ENCODE measurements at places on chromosomes 6 and 20. TPM values are rescaled to one million over a fixed set of nuclear protein-coding genes. Genes with fewer than 3 reads are reported as not detected.
A peak's percentile ranks its signal among the peaks of the same experiment; 100 is the strongest.

DNA sequence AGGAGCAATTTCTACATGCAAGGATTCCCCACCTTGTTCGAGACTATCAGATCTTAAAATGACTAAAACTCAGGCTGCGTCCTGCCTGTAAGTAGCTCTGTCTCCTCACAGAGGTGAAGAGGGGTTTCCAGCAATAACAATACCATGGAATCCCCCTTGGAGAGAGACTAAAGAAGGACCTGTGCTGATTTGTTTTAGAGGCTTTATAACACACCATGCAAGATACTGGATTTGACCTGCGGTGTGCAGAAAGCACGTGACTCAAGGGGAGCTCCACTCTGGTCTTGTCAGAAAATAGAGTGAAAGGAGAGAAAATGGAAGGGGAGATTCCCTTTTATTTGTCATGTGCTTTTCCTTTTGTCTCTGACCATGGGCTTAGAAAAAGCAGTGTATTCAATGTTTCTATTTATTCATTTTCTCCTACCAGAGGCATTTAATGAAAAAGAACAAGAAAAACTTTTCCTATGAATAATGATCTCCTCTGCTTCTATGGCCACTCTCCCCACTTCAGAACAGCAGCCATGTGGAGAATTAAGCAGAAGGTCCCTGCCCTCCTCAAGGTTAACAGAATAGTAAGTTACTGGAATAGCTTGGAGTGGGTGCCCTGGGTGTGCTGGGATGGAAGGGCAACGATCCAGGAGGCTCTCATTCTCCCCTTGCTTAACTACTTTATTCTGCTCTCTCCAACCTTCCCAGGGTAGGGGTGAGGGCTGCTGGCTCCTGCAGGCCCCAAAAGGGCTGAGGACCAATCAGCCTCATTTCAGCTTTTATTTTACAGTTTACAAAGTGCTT is 19.2 kb upstream of the MRPS10 start:
- no peaks in the 10 kb centered on the region for H3K27me3 ChIP-seq
- no peaks in the 10 kb centered on the region for H3K4me1 ChIP-seq
- peaks cover 9% of the 10 kb centered on the region for H3K36me3 ChIP-seq
- no peak overlapping the region for H3K27ac ChIP-seq
- no peak overlapping the region for H3K4me3 ChIP-seq

GRIK2 gene
- polyA plus RNA-seq, result 1.8 TPM

C20orf141 gene
- polyA plus RNA-seq, result not detected

CDC25B gene
- 32.4 TPM for polyA plus RNA-seq

GRCh38 chr6:44247338-44248302 is 719 bp downstream of the HSP90AB1 start:
- peak overlapping the region; percentile 95 for H3K27ac ChIP-seq
- no peaks in the 10 kb centered on the region for H3K27me3 ChIP-seq
- peaks cover 15% of the 10 kb centered on the region for H3K4me1 ChIP-seq
- peaks cover 43% of the 10 kb centered on the region for H3K36me3 ChIP-seq
- H3K4me3 ChIP-seq, result peak overlapping the region; percentile 100

- H3K4me1 ChIP-seq, result no peaks in the 10 kb centered on the region
- H3K27me3 ChIP-seq, result no peaks in the 10 kb centered on the region
- no peak for DNase-seq
- H3K27ac ChIP-seq, result no peak overlapping the region
- no peak overlapping the region for H3K4me3 ChIP-seq
- no peaks in the 10 kb centered on the region for H3K36me3 ChIP-seq
Observed at GRCh38 chr6:69022993-69023392, 387.9 kb downstream of the ADGRB3 start.

DNA sequence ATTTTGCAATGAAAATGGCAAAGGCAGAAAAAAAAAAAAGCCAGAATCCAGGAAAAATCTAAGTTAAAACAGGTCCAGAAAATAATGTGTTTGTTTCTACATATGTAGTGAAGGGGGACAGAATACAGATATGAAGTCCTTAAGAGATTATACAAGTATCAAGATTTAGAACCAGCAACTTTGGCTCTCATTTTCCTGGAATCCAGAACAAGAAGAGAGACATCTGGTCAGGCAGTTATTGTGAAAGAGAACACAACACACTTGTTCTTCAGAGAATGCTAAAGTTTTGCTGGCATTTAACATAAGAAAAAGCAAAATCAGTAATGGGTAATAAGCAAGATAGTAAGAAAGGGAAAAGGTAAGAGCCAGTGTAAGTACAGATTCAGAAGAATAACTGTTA is 21.1 kb downstream of the BAG2 start:
- no peak overlapping the region for H3K27ac ChIP-seq
- H3K36me3 ChIP-seq, result peaks cover 20% of the 10 kb centered on the region
- no peaks in the 10 kb centered on the region for H3K4me1 ChIP-seq
- no peak for DNase-seq

GRCh38 chr20:20664795-20665589 is 47.5 kb downstream of the RALGAPA2 start:
- no peak for DNase-seq
- no peaks in the 10 kb centered on the region for H3K4me1 ChIP-seq
- no peak overlapping the region for H3K27ac ChIP-seq
- no peak overlapping the region for H3K4me3 ChIP-seq

DNA sequence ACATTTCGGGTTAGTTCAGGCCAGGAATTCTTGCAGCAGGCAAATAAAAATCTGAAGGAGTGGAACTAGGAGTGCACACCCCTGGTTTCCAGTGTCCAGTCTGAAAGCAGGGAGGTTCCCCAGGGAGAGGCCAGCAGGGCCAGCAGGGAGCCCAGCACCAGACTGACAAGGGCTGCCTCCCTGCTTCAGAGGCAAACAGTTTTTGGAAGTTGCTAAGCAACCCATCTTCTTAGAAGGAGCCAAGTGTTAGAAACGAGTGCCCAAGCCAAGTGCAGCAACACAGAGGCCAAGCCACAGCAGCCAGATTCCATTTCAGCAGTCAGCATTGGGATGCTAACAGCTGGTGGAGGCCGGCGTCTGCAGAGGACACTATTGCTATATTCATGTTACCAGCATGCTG is 179.1 kb downstream of the SYNDIG1 start:
- no peak overlapping the region for H3K4me3 ChIP-seq
- H3K27ac ChIP-seq, result no peak overlapping the region
- H3K4me1 ChIP-seq, result no peaks in the 10 kb centered on the region
- no peaks in the 10 kb centered on the region for H3K36me3 ChIP-seq
- DNase-seq, result no peak

OXT gene
- polyA plus RNA-seq, result not detected

SULF2 gene
- polyA plus RNA-seq, result 29.0 TPM

SLC44A4 gene
- 7.1 TPM for polyA plus RNA-seq

- H3K4me1 ChIP-seq, result peaks cover 5% of the 10 kb centered on the region
- H3K27me3 ChIP-seq, result peaks cover 21% of the 10 kb centered on the region
- no peak overlapping the region for H3K4me3 ChIP-seq
- H3K27ac ChIP-seq, result no peak overlapping the region
- no peaks in the 10 kb centered on the region for H3K36me3 ChIP-seq
- no peak for DNase-seq
Observed at GRCh38 chr20:22453244-22454080, 130.9 kb downstream of the FOXA2 start.

- DNase-seq, result peak; percentile 74
- H3K27me3 ChIP-seq, result no peaks in the 10 kb centered on the region
- H3K36me3 ChIP-seq, result no peaks in the 10 kb centered on the region
- no peak overlapping the region for H3K4me3 ChIP-seq
- H3K4me1 ChIP-seq, result no peaks in the 10 kb centered on the region
Observed at GRCh38 chr6:116010790-116011401, 49.8 kb downstream of the FRK start.

- no peak overlapping the region for H3K4me3 ChIP-seq
- no peak overlapping the region for H3K27ac ChIP-seq
- no peaks in the 10 kb centered on the region for H3K36me3 ChIP-seq
- H3K4me1 ChIP-seq, result no peaks in the 10 kb centered on the region
Observed at GRCh38 chr6:127686084-127686483, 109.1 kb downstream of the C6orf58 start.

RIPOR3 gene
- 5.6 TPM for polyA plus RNA-seq

DNA sequence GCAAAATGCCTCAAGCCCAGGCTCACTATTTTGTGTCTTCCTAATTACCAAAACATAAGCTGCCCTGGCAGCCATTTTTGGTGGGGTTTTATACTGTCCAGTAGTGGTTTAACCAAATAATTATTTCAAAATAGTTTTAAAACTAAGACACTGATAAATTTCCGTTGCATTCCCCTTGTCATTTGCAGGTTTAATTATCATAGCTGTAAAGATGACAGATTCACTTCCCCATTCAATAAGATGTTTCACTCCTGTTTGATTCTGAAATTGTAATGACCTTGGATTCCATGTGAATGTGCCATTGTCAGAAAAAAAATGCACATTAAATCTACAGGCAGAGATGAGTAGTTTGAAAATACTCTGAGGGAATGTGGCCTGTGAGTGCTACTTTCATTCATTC is 172.0 kb downstream of the COL9A1 start:
- no peak for DNase-seq
- H3K27me3 ChIP-seq, result no peaks in the 10 kb centered on the region
- no peaks in the 10 kb centered on the region for H3K36me3 ChIP-seq
- no peak overlapping the region for H3K4me3 ChIP-seq

DNA sequence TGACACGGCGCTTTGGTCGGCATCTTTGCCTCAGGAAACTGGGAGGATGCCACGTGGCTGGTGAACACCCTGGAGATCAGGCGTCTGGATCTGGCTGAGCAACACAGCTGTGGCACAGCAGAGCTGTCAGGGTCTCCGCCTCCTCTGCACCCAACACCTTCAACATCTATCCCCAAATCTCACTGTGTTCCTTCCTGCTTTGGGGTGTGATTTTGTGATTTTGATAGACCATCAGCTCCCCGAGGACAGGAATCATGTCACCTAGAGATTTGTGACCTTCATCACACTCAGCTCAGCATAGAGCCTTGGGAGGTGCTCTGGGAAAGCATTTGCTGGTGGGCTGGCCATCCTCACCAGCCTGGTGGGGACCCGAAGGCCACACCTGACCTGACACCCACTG is 203.7 kb upstream of the FOXQ1 start:
- DNase-seq, result no peak
- no peak overlapping the region for H3K4me3 ChIP-seq
- peaks cover 56% of the 10 kb centered on the region for H3K27me3 ChIP-seq
- H3K27ac ChIP-seq, result no peak overlapping the region
- no peaks in the 10 kb centered on the region for H3K36me3 ChIP-seq
- H3K4me1 ChIP-seq, result no peaks in the 10 kb centered on the region

LPIN3 gene
- 5.1 TPM for polyA plus RNA-seq

GRCh38 chr20:11375966-11376365 is 541.7 kb upstream of the BTBD3 start:
- no peak overlapping the region for H3K27ac ChIP-seq
- H3K4me3 ChIP-seq, result no peak overlapping the region
- H3K27me3 ChIP-seq, result no peaks in the 10 kb centered on the region

DNA sequence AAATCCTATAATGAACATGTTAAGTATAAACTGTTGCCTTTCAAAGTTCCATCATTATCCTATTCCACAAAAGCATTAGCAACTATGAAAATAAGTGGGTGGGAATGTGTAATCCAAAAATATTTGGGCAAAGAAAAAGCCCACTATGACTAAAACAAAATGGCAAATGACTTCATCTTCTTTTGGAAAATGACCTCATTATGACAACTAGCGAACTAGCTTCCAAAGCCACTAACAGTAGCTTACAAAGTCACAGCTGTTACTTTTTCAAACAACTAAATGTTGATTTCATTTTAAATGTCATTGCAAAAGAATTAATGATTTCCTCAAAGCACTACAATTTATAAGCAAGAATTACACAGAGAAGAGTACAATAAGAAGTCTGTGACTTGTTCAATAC is 49.8 kb upstream of the RUNX2 start:
- H3K27me3 ChIP-seq, result no peaks in the 10 kb centered on the region
- no peaks in the 10 kb centered on the region for H3K4me1 ChIP-seq
- no peak for DNase-seq
- no peak overlapping the region for H3K4me3 ChIP-seq
- no peak overlapping the region for H3K27ac ChIP-seq

- H3K27me3 ChIP-seq, result peaks cover 23% of the 10 kb centered on the region
- H3K36me3 ChIP-seq, result no peaks in the 10 kb centered on the region
- H3K4me1 ChIP-seq, result peaks cover 10% of the 10 kb centered on the region
Observed at GRCh38 chr6:166627875-166628801, 1.1 kb upstream of the RPS6KA2 start.

DNA sequence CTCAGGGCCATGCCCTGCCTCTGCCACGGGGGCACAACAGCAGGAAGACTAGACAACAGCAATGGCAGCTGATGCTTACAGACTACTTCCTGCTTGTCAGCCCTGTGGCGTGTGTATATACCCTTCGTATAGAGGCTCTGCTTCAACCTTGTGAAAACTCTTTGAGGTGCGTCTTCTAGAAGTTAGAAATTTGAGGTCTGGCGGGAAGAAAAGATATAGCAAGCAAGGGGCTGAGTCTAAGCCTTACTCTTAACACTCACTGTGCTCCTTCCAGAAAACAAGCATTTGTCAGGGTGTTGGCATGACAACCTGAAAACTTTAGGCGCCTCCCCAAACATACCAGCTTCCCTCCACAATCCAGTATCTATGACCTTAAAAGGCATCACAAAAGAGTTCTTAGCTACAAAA is 33.3 kb downstream of the JPH2 start:
- H3K27me3 ChIP-seq, result no peaks in the 10 kb centered on the region
- no peak overlapping the region for H3K27ac ChIP-seq
- no peak overlapping the region for H3K4me3 ChIP-seq
- no peak for DNase-seq
- H3K4me1 ChIP-seq, result no peaks in the 10 kb centered on the region
- no peaks in the 10 kb centered on the region for H3K36me3 ChIP-seq

CALHM5 gene
- polyA plus RNA-seq, result 0.05 TPM

DNA sequence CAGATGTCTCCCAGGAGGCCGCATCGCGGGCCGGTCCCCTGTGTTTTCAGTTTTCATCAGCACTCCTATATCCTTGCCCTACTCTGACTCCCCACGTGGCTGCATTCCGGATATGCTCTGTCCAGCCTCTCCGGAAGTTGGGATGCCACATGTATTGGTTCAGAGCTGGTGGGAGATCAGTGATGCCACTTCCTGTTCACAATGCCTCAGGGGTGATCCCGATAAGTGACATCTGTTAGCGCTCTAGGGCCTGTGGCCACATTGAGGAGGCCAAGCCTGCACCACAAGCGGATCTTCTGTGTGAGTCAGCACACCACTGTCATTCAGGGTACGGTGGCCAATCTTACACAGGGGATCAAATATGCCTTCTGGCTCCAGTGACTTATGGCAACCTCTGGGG is 57.8 kb downstream of the PPP1R3G start:
- H3K27ac ChIP-seq, result no peak overlapping the region
- H3K4me3 ChIP-seq, result no peak overlapping the region
- H3K36me3 ChIP-seq, result no peaks in the 10 kb centered on the region

GRCh38 chr6:6678811-6679210 is 90.3 kb downstream of the LY86 start:
- DNase-seq, result no peak
- no peak overlapping the region for H3K27ac ChIP-seq

DNA sequence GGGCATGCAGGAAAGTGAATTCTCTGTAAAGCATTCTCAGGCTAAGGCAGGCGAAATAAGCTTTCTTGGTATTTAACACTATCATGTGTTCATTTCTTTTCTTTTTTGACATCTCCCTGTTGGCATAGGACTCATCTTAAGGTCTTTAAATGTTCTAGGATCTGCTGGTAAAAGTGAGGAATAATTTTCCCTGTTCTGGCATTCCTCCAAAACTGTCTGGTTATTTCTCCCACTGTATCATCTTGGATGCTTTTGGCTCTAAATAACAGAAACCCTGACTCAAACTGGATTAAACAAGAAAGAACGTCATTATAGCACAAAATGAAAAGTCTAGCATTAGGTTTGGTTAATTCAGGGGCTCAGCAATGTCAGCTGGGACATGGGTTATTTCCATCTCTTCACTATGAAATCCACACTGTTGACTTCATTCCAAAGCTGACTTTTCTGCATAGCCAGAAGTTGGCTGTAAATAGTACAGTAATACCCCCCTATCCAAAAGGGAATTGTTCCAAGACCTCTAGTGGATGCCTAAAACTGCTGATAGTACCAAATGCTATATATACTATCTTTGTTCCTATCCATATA is 37.9 kb upstream of the SNAP25 start:
- H3K4me1 ChIP-seq, result no peaks in the 10 kb centered on the region
- H3K27me3 ChIP-seq, result no peaks in the 10 kb centered on the region

All from H1 (cell line).